ENCODE measurements at places on chromosomes 2 and 18. TPM values are rescaled to one million over a fixed set of nuclear protein-coding genes. Genes with fewer than 3 reads are reported as not detected.

The FSIP2 gene
- not detected for total RNA-seq

DNA sequence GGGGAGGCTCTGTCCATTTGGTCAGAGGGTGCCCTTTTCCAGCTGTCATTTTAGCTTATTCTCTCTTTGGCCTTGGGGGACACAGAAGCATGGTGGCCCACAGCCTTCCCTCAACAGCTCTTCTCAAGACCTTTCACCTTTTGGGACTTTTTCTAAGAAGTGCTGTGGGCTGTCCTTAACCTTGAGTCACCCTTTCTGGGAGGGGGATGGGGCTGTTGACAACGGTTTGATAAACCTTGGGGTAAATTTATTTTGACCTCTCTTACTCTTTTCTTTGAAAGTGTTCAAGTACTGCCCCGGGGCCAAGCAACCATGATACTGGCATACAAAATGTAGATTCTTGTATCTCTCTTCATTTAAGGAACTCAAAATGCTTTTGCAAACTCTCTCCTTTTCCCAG lies 13.7 kb downstream of the IGFBP5 start:
- no peak for DNase-seq

DNA sequence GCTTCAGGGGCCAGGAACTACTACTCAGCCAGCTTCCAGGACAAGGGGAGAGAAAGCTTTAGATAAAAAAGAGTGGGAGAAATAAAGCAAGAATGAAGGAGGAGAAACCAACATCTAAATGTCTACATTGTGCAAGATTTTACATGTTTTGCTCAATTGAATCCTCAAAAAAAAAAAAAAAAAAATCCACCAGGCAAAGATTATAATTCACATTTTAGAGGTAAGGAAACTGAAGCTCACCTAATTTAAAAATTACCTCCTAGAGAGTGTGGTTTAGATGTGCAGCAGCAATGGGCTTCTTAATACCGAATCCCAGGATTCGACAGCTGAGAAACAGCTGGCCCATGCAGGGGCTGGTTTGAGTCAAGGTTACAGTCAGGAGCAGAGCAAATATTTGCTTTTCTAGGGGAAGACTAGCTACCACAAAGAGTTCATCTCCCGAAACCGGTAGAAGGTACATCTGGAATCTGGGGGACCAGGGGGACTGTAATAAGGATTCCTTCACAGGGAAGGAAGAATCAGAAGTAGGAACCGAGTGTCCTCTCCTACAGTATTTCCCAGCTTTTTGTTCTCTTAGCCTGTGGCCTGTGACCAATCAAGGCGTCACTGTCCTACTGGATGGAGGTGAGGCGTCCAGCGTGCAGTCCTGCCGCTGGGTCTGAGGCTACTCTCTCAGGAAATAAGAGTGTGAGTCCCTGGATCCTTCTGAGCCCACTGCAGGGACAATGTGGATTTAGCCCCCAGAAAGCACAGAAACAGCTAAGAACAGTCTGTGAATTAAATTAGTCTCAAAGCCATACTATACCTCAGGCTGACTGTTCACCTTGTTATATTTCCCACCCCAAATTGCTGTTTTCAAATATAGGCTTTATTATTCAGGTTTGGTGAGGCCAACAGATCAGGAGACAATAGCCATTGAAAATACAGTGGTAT lies 42.3 kb downstream of the IL1R2 start:
- DNase-seq = no peak

DNA sequence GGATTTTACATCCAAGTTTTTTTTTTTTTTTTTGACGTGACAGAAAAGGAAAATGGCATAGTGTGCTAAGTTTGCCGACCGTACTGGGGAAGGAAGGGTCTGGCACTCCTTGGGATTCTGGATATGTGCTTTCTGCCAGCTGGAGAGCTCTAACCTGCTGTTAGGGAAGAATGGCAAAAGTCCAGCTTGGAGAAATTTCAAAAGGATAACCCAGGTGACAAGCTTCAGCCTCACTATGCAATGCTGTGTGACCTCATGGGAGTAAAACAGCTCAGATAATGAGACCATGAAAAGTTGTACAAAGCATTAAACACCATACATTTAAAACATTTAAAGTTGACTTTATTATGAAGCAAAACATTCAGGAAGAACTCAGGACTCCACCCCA lies 10.3 kb upstream of the GPR45 start:
- no peak for DNase-seq

- no peak for DNase-seq
Observed at GRCh38 chr2:132374151-132374550, 42.5 kb upstream of the GPR39 start.

The CCDC85A gene
- not detected for total RNA-seq

DNA sequence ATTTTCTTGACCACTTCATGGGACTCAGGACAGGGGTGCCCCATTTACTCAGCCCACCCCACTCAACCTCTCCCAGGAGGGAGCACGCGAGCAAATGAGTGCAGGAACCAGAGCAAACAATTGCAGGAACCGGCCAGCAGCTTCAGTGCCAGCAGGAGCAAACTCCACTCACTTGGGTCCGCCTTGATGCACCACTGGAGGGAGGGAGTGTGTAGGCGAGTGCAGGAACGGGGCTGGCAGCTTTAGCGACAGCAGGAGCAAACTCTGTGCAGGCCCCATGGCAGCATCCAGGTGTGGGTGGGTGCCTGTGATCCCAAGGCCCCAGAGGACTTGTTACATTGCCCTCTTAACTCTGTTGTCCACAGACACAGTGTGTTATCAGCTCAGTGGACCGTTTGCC lies 1667.3 kb upstream of the CELF4 start:
- no peak for DNase-seq

DNA sequence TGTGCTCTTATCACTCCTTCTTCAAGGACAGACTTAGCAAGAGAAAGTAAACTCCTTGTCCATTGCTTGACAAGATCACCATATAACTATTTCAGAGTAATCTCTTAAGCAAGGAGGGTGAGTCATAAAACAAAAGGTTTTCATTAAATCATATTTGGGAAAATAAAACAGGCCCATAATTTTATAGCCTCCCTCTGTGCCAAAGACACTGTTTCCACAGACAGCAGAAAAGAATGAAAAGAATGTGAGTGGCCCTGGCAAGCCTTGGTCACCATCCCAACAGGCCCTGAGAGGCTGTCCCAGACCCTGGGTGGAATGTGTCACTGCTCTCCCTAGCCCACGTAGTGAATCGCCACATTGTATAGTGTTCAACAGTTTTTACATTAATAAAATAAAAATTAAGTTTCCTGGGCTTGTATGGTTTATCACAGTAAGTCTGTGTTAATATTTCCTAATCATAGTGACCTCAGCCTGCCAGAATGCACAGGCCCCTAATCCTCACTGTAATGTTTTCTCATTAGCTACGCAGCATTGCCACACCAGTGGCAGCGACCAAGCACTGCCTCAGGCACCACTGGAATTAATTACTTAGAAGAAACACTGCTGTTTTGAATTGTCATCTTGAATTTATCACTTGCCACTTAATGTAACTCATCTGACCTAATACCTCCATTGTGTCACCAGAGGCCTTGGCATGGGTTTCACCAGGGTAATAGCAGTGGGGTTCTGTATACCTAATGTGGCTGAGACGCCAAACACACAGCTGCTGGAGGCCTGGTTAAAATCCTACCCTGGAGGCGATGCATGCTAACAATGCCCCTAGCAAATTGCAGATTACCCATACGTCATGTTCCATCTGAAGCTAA lies 401.9 kb downstream of the LNPK start:
- DNase-seq = no peak

DNA sequence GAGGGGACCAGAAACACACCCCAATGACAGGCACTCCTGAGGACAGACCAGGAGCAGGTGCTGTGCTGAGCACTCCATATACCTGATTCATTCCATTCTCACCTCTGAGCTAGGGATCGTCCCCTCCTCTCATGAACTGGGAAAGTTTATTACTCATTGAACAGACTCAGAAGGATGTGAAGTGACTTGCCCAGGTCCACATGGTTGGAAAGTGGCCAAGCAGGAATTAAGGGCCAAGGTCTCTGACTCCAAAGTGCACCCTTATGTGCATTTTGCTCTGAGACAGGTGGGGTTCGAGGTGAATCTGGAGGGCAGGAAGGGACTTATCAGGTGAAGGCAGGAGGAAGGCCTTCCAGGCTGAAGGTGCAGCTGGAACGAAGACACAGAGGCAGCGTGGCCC lies 25.1 kb upstream of the PLB1 start:
- DNase-seq = no peak

DNA sequence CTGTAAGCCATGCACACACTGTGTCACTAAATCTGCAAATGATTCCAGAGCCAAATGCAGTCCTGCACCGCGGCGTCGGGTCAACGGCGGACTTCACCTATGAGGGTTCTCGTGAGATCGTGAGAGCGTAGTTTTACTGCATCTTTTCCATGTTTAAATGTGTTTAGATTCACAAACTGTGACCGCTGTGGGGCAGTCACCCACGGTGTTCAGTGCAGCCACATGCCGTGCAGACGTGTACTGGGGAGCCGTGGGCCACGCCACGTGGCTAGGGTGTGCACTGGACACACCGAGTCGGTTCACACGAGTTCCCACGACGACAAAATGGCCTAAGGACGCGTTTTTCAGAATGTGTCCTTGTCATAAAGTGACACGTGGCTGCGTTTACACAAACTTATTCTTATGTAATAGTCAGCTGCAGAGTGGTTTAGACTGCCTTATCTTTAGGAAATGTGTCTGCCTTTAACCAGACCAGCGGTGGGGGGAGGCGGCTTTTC lies 34.1 kb downstream of the NFATC1 start:
- no peak for DNase-seq

The CSRNP3 gene
- total RNA-seq = not detected

GRCh38 chr18:34315591-34316352 lies 91.1 kb upstream of the NOL4 start:
- DNase-seq = no peak

The L3MBTL4 gene
- 0.49 TPM for total RNA-seq

GRCh38 chr2:214130114-214130513 lies 280.7 kb upstream of the VWC2L start:
- no peak for DNase-seq

GRCh38 chr18:51711298-51711889 lies 513.9 kb upstream of the MEX3C start:
- no peak for DNase-seq

- no peak for DNase-seq
Observed at GRCh38 chr2:79016342-79016741, 9.2 kb upstream of the REG3G start.

DNA sequence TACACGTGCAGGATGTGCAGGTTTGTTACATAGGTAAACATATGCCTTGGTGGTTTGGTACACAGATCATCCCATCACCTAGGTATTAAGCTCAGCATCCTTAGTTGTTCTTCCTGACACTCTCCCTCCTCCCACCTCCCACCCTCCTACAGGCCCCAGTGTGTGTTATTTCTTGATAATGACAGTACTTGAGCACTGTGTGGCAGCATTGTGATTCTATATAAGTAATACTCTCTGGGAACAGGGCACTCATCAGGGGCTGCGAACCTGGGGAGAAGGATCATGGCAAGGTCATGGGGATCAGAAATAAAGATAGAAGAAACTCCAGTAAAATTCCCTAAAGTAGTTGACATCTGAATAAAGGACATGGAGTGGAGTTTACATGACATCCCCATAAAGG lies 1256.2 kb upstream of the CRIM1 start:
- DNase-seq = no peak

The ITGA4 gene
- total RNA-seq = 45.4 TPM

DNA sequence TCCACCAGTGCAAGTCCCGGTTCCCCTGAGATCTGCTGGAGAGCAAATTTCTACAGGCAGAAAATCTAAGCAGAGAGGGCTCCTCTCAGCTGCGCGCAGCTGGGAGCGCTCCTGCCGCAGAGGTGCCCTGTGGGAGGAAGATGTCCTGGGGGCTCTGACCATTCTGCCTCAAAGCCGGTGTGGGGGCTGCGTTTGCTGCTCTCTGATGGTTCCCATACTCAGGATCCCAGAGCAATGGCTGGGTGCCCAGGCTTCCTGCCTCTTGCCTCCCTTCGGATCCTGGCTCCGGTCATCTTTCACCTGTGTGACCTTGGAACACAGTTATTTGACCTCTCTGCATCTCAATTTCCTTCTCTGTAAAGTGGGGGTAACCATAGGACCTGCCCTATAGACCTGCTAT lies 434.2 kb downstream of the ZNF521 start:
- no peak for DNase-seq

The RAMP1 gene
- 0.46 TPM for total RNA-seq

- DNase-seq = no peak
Observed at GRCh38 chr2:174450021-174450816, 36.6 kb downstream of the GPR155 start.

GRCh38 chr2:179558010-179558934 lies 293.6 kb upstream of the SESTD1 start:
- no peak for DNase-seq

Measured in activated T-cell treated with anti-CD3 and anti-CD28 coated beads, Interleukin-2, amount 50 U/mL, for 4 hours (primary cell).